Cardiac fibroblast (primary cell): ENCODE measurements at places on chromosomes 7 and 10.

GRCh38 chr10:58177362-58177947, 90.2 kb downstream of the IPMK start:
- DNase-seq = peak; percentile 65

GRCh38 chr10:5314840-5315239, 49.9 kb upstream of the UCN3 start:
- DNase-seq = no peak

DNA sequence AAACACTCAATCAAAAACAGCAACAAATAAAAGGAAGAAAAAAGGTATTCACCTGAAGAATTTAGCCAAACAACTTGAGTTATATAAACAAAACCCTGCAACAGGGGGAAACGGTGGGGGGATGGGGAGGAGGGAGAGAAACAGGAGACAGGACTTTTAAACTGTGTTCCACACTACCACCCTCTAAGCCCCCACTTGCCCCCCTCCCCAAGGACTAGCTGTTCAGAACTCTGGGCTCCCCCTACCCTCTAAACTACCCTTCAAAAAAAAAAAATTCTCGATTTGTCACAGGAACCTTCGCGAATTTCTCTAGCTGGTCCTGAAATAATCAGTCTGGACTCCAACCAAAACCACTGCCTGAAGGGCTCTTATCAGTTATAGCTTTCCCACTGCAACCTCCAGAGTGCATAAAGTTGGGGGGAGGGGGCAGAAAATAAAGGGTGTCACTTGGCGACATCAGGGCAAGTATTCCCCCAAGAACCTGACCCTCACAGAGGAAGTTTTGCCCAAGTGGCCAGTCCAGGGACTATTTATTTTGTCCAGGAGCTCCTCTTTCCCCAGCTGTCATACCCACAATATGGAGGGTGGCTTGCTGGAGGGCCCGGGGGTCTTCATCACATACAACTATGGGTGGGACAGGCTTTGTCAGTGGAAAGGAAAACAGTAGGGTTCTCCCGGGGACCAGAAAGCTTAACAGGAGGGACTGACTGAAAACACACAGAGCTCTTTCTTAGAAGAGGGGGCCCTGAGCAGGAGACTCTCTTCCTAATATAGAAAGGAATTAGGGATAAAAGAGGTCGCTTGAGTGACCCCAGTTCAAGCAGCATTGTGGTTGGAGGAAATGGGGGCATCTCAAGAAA, 1.3 kb downstream of the UBE2H start:
- no peak for DNase-seq

DNA sequence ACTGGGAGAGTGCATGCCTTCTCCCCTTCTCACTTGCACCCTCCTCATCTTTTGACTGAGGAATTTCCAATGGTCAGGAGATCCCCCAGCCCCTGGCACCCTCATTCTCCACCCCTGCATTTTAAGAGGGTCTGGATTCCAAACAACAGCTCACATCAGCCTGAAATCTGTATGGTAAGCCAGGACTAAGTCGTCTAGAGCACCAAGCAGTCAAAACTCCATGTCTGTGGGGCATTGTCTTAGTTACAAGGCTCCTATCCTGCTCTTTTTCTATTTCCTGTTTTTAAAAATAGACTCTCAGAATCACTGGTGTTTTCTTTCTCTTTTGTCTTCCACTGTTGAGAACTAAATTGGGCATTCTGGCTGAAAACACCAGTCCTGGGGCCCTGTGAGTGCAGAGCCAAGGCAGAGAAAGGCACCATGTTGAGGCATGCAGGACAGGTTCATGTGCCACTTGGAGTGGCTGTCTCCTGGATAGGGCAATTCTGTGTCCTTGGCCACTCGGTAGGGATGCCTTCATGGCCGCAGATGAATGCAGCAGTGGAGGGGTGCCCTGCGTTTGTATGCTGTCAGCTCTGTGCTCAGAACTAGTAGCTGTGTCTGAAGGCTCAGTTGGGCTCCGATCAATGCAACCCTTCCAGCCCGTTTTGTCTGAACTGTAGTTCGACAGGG, 216.6 kb upstream of the YAE1 start:
- DNase-seq = no peak

GRCh38 chr7:115449689-115450088, 527.8 kb downstream of the MDFIC start:
- no peak for DNase-seq

- DNase-seq = no peak
Observed at GRCh38 chr7:77923419-77923818, 124.8 kb downstream of the PHTF2 start.
